ENCODE measurements at places on chromosomes 7 and 10. TPM values are rescaled to one million over a fixed set of nuclear protein-coding genes. Genes with fewer than 3 reads are reported as not detected.

The BZW2 gene
- 59.7 TPM for total RNA-seq

DNA sequence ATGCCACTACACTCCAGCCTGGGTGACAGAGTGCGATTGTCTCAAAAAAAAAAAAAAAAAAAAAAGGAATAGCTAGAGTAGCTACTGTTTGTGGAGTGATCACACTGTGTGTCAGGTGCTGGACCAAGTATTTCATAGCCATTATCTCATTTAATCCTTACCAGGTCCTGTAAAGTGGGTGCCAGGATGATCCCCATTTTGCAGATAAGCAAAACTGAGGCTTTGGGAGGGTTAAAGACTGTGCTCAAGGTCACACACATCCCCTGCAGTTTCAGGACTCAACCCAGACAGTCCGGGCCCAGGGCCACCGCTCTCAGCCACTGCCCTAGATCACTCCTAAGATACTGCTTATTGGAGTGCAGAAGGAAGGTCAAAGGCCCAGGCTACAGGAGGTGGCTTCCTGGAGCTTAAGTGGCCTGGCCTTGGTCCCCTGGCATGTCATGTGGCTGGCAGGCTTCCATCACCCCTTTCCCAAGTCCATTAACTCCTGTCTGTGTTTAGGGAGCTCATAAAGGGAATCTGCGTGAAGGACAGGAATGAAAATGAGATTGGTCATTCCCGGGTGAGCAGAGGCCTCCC lies 12.4 kb upstream of the WBP1L start:
- H3K4me3 ChIP-seq = no peak overlapping the region
- peaks cover 29% of the 10 kb centered on the region for H3K36me3 ChIP-seq
- no peak for DNase-seq
- no peak overlapping the region for H3K27ac ChIP-seq

DNA sequence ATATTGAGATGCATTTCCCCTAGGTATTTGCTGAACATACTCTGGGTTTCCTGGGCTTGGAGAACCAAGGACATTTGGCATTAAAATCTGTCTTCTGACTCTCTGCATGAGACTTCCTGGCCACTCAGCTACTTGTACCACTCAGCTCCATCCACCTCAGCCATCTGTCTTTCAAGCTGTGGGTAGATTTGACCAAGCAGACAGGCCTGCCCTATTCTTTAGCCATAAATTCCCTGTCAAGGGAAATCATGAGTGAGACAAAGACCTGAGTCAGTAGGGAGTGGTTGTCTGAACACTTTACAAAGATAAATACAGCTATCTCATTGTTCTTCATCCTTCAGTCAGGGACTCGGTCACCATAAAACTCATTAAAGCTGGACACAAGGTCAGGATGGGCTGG lies 399.1 kb downstream of the GPAM start:
- no peaks in the 10 kb centered on the region for H3K36me3 ChIP-seq
- H3K27me3 ChIP-seq = no peaks in the 10 kb centered on the region
- no peak overlapping the region for H3K27ac ChIP-seq
- H3K4me3 ChIP-seq = no peak overlapping the region
- no peaks in the 10 kb centered on the region for H3K4me1 ChIP-seq

The PSMC2 gene
- 130 TPM for total RNA-seq

The SFRP5 gene
- 0.24 TPM for total RNA-seq

- no peak overlapping the region for H3K4me3 ChIP-seq
- H3K4me1 ChIP-seq = no peaks in the 10 kb centered on the region
- no peaks in the 10 kb centered on the region for H3K36me3 ChIP-seq
- no peak for DNase-seq
- H3K27me3 ChIP-seq = peaks cover 2% of the 10 kb centered on the region
Measured at GRCh38 chr7:48511080-48511479, 339.8 kb downstream of the ABCA13 start.

The NUTM2A gene
- 0.71 TPM for total RNA-seq

- H3K4me3 ChIP-seq = no peak overlapping the region
- peak overlapping the region; percentile 27 for H3K27ac ChIP-seq
- H3K27me3 ChIP-seq = no peaks in the 10 kb centered on the region
Measured at GRCh38 chr10:24622781-24623301, 100.8 kb downstream of the ARHGAP21 start.

The HOXA9 gene
- not detected for total RNA-seq

The SPDYE5 gene
- not detected for total RNA-seq

- no peaks in the 10 kb centered on the region for H3K27me3 ChIP-seq
- no peak overlapping the region for H3K4me3 ChIP-seq
- no peaks in the 10 kb centered on the region for H3K4me1 ChIP-seq
- peak; percentile 55 for DNase-seq
Measured at GRCh38 chr7:38796626-38797501, 112.1 kb downstream of the VPS41 start.

DNA sequence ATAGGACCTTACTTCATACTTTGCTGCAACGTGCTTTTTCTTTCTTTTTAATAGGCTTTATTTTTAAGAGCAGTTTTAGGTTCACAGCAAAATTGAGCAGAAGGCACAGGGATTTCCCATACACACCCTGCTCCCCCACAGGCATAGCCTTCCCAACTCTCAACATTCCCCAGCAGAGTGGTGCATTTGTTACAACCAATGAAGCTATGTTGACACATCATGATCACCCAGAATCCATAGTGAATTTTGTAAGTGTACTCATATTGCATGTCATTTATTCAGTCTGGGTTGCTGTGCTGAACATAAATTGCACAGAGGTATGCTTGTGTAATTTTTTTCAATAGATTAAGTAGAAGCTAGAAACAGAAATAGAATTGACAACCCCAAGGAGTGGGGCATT lies 327.3 kb downstream of the INHBA start:
- no peak overlapping the region for H3K4me3 ChIP-seq
- no peak for DNase-seq
- no peaks in the 10 kb centered on the region for H3K36me3 ChIP-seq
- H3K27ac ChIP-seq = no peak overlapping the region
- H3K4me1 ChIP-seq = no peaks in the 10 kb centered on the region

GRCh38 chr10:101164020-101164419 lies 32.9 kb downstream of the TLX1 start:
- H3K4me1 ChIP-seq = peaks cover 4% of the 10 kb centered on the region
- DNase-seq = no peak
- H3K27me3 ChIP-seq = peaks cover 54% of the 10 kb centered on the region
- no peaks in the 10 kb centered on the region for H3K36me3 ChIP-seq
- no peak overlapping the region for H3K4me3 ChIP-seq
- H3K27ac ChIP-seq = no peak overlapping the region

The CCDC3 gene
- not detected for total RNA-seq

GRCh38 chr10:95444792-95445191 lies 116.4 kb downstream of the SORBS1 start:
- no peak overlapping the region for H3K27ac ChIP-seq
- H3K4me1 ChIP-seq = peaks cover 13% of the 10 kb centered on the region
- H3K36me3 ChIP-seq = no peaks in the 10 kb centered on the region
- no peak for DNase-seq
- no peak overlapping the region for H3K4me3 ChIP-seq
- peaks cover 41% of the 10 kb centered on the region for H3K27me3 ChIP-seq

The HHEX gene
- total RNA-seq = not detected

The RET gene
- 0.13 TPM for total RNA-seq

DNA sequence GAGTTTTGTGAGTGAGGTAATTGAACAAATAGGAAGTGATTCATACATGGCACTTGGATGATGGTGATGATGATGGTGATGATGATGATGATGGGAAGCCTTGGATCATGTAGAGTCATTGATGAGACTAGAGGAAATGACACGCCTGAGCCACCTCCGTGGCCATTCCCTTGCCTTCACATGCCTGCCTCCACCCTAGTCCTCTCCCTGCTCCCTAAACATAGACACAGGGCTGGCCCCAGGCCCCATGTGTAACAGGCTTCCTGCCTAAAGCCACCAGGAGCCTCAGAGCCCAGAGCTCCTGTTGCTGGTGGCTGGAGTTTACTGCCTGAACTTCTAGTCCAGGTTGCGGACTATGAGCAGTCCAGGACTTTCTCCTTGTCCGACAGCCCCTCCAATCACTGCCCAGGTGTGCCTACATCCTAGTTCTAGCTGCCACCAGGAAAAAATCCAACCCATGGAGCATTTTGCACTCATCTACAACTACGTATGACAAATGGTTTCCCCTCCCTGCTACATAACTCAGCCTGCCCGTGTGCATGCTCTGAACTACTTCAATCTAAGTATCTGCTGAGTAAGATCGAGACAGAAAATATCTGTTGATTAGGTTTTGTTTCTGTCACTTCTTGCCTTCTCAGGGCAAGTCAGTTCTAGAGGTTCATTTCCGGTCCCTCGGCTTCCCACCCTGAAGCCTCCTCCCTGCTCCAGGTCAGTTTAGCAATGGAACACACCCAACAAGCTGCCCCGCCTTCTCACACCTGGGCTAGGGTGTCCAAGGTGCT lies 35.5 kb upstream of the KDM7A start:
- DNase-seq = peak; percentile 27
- H3K4me3 ChIP-seq = no peak overlapping the region
- H3K27ac ChIP-seq = peak overlapping the region; percentile 75
- H3K4me1 ChIP-seq = peaks cover 56% of the 10 kb centered on the region
- H3K36me3 ChIP-seq = peaks cover 2% of the 10 kb centered on the region
